ENCODE measurements at places on chromosomes 16 and 17.
A peak's percentile ranks its signal among the peaks of the same experiment; 100 is the strongest.

GRCh38 chr17:74972107-74972972 lies at the start of gene HID1:
Gene HID1 (minus strand): TSS chr17:74972759. CDS start chr17:74972656, 103 bp downstream.
- peak; percentile 87 for DNase-seq

DNA sequence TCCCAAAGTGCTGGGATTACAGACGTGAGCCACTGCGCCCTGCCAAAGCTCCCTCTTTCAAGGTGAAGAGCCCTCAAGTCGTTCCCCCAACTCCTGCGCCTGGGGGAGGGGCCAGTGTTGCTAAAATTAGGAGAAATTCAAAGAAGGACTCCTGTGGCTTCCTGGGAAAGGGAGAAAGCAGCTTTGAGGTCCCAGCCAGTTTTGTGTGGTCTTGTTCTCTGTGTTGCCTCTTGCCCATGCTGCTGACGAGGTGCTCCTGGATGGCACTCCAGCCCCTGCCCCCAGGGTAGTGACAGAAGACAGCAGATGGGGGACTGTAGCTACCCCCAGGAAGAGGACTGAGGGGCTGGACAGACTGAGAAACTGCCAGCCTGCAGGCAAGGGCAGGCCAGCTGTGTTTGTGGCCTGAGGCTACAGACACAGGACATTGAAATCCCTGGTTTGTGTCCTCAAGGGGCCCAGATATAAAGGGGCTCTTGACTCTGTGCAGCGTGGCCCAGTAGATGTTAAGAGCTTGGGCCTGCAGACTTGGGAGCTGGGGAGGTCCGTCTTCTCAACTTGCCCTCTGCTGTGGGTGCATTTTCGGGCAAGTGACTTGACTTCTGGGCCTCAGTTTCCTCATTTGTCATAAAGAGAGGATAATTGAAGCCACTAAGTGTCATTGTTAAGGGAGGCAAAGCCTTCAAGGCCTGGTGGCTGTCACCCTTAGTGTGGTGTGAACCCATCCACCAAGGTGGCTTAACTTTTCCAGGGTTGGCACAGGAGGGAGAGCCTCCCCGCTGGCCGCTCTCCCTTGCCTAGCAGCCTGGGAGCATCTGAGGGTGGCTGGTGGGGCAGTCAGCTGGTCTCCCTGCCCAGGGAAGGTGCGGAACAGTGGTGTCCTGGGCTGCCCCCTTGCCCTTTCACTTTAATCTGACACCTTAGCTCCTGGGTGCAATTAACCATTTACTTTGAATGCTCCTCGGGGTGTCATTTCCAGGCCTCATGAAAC lies 4.1 kb downstream of the UBALD2 start:
- DNase-seq: no peak

- DNase-seq: no peak
Observed at GRCh38 chr17:46832945-46833839, 14.7 kb upstream of the WNT3 start.

- DNase-seq: no peak
Observed at GRCh38 chr17:57463103-57463885, 207.0 kb downstream of the MSI2 start.

GRCh38 chr16:8237452-8237851 lies 352.9 kb downstream of the TMEM114 start:
- no peak for DNase-seq

DNA sequence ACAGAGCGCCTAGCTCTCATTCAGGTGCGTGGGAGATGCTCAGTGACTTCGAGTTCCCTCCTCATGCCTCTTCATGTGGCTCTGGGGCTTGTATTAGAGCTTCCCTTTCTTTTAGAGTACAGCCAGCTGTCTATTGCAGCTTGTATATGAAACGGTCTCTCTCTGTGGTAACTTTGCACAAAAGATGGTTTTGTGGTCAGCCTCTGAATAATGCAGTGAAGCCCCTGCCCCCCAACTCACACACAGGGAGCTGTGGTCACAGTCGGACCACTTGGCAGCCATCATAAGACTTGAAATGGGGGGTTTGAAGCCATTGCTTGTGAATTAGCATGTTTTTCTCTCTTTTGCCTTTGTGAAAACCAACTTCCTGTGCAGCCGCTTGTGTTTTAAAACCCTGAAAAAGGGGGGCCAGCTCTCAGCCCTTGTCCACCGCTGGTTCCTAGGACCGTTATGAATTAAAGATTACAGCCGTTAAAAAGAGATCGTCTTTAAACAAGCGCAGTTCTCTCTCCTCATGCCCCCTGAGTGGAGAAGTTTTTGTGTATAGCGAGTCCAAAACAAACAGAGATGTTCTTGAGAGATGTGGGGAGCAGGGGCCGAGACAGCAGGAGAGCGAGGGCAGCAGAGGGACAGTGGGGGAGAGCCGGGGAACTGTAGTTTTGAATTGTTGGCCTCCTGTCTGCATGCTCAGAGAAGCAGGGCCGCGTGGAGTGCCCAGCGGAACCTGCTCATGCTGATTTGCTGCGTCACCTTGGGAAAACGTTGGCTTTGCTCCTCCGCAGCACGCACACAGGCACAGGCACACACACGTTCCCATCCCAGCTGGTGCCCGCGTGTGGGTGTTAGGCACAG lies 199.0 kb downstream of the MSI2 start:
- peak; percentile 63 for DNase-seq

GRCh38 chr16:31486045-31486444 lies 3.1 kb downstream of the SLC5A2 start:
- no peak for DNase-seq

DNA sequence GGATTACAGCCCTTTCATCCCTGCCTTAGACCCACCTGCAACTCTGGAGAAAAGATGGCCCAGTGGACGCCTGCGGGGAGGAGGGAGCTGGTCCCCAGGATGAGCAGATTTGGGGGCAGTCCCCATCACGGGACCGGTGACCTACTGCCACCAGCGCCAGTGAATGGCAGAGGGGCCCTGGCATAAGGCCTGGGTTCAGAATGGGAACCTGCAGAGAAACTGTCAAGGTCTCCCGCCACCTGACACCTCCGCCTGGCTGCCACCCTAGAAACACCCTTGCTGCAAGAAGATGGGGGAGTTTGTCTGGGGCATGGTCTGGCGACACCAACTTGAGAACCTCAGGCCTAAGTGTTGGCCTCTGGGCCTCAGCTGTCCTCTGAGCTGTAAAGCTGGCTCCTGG lies 335.7 kb downstream of the SEC14L1 start:
- peak; percentile 52 for DNase-seq

DNA sequence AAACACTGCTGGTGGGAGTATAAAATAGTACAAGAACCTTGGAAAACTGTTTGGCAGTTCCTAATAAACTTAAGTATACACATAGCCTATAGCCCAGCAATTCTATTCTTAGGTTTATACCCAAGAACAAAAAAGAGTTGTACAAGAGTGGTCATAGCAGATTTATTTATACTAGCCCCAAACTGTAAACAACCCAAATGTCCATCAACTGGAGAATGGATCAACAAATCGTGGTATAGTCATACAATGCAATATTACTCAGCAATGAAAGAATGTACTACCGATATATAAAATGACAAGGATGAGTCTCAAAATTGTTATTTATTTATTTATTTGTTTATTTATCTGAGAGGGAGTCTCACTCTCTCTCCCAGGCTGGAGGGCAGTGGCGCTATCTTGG lies 23.1 kb downstream of the GNGT2 start:
- DNase-seq: no peak

DNA sequence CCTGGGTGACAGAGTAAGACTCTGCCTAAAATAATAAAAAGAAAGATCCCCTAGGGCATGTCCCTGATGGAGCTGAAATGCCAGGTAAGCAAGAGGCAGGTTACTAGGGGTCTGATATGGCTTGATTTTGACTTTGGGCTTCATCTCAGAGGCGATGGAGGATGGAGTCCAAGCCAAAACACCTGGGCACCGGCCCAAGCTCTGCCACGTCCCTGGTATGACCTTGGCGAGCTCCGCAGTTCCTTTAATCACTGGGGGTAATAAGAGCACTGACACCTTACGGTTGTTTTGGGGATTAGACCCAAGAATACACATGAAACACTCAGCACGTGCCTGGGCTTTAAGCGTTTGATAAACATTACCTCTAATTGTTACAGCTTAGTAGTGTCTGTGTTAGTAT lies 350.8 kb upstream of the HSBP1 start:
- no peak for DNase-seq

- DNase-seq: peak; percentile 2
Observed at GRCh38 chr17:3385869-3386816, at the start of gene OR3A2. Gene OR3A2 (minus strand): TSS chr17:3386308.

DNA sequence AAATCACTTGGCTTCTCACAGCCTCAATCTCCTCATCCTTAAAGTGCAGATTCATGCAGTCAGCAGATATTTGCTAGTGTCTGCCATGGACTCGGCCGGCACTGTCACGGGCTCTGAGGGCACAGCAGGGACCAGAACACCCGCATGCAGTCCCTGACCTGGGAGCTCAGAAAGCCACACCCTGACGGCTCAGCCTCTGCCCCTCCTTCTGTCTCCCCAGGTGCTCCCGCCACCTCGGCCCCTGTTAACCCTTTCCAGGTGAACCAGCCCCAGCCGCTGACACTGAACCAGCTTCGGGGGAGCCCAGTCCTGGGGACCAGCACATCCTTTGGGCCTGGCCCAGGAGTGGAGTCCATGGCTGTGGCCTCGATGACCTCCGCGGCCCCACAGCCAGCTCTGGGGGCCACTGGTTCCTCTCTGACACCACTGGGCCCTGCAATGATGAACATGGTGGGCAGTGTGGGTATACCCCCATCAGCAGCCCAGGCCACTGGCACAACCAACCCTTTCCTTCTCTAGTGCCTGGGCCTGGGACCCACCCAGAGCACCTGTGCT lies 28.7 kb downstream of the B9D1 start:
- no peak for DNase-seq

DNA sequence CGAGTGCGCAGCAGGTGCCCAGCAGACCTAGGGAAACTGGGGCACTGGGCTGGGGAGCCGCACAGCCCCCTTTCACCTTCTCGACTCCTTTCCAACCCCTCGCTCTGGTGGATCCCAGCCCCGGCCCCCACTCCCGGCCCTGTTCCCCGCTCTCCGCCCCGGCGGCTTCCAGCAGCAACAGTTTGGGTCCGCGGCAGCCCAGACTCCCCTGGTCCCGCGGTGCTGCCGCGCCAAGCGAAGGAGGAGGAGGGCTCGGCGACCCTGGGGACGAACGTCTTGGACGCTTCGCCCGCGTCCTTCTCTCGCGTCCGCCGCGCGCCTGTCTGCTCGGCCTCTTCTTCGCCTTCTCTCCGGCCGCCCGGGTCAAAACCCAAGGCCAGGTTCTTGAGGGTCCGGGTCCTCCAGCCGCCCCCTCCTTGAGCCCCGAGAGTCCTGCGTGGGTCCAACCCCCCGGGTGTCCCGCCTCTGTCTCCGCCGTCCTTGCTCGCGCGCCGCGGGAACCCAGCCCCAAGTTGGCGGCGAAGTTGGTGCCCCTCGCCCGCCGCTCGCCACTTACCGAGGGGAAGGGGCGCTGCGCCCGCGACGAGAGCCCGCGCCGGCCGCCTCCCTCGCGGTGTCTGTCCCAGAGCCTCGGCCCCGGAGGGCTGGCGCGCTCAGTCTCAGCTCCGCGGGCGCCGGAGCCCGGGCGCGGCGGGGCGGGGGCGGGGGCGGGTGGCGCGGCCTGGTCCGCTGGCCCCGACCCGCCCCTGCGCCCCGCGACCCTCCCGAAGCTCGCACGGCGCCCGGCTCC lies 1.4 kb upstream of the GRIN2C start:
- DNase-seq: no peak

DNA sequence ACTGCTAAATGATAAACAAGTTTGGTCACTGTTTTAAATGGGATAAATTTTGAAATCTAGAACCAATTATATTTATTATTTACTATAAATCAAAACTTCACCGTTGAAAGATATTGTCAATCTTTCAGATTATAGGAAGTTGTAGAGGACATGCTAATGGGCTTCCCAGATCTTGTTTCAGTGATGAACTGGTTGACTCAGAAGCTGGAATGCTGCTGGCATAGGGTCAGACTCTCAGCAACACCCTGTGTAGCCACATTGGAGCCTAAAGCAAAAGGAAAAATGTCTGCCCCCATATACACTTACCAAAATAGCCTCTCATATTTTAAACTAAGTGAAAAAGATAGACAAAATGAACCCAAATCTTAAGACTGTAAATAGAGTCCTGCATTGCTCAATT lies 916.9 kb upstream of the SOX9 start:
- DNase-seq: no peak

DNA sequence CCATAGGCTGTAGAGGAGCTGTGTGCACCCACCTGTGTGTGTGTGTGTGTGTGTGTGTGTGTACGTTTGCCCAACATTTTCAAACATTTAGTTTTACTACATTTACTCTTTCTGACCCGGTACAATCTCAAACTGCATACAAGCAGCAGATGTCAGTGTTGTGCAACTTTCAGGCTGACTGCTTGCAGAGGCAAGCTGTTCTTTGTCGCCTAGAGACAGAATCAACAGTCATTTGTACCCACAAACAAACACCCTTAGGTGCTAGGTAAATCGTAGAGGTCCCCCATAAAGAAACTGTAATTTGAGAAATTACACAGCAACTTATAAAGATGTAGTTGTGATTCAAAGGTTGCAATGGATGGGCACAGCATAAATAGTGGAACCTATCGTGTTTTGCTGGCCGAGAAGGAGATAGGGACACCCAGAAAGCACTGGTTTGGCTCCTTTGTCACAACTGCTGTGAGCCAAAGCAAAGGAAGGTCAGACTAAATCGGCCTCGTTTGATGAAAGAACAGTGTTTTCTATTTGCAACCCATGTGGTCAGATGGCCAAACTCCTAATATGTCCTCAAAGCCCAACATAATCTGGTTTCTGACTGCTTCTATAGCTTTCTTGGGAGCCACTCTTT lies 478.4 kb downstream of the TOX3 start:
- no peak for DNase-seq

GRCh38 chr16:52861614-52862022 lies 191.1 kb downstream of the CHD9NB start:
- DNase-seq: no peak

DNA sequence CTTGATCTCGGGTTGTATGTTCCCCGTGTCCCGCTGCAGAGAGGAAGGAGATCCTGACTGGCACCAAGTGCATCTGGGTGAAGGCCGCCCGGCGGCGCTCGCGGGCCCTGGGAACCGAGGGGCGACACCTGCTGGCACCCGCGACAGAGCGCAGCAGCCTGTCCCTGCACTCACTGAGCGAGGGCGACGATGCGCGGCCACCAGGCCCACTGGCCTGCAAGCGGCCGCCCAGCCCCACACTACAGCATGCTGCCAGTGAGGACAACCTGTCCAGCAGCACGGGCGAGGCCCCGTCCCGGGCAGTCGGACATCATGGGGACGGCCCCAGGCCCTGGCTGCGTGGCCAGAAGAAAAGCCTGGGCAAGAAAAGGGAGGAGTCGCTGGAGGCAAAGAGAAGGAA lies 7.5 kb downstream of the BTBD17 start:
- DNase-seq: peak; percentile 41

- DNase-seq: no peak
Observed at GRCh38 chr17:79454826-79455225, 156.0 kb downstream of the RBFOX3 start.
